ENCODE measurements at places on chromosomes 4 and X.

GRCh38 chrX:47514533-47515235 is 31.7 kb upstream of the ZNF41 start:
- no peak for DNase-seq

GRCh38 chr4:144611850-144612249 is 34.1 kb upstream of the HHIP start:
- DNase-seq = no peak

- DNase-seq = no peak
These were observed 185.4 kb downstream of the OR13H1 start for GRCh38 chrX:131729295-131729694.

DNA sequence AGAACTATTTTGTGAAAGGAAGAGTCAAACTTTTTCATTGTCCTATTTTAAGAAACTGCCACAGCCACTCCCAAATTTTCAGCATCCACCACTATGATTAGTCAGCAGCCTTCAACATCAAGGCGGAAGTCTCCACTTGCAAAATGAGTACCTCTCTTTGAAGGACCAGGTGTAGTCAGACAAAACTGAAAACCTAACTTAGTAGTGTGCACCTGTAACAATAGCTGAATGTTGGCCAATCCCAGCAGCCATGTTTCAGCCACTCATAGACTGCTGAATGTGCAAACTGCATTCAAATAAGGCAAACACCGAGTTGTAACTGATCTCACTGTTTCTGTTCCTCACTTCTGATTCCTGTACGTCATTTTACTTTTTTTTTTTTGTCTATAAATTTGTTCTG is 341.1 kb downstream of the IL15 start:
- DNase-seq = peak; percentile 0

DNA sequence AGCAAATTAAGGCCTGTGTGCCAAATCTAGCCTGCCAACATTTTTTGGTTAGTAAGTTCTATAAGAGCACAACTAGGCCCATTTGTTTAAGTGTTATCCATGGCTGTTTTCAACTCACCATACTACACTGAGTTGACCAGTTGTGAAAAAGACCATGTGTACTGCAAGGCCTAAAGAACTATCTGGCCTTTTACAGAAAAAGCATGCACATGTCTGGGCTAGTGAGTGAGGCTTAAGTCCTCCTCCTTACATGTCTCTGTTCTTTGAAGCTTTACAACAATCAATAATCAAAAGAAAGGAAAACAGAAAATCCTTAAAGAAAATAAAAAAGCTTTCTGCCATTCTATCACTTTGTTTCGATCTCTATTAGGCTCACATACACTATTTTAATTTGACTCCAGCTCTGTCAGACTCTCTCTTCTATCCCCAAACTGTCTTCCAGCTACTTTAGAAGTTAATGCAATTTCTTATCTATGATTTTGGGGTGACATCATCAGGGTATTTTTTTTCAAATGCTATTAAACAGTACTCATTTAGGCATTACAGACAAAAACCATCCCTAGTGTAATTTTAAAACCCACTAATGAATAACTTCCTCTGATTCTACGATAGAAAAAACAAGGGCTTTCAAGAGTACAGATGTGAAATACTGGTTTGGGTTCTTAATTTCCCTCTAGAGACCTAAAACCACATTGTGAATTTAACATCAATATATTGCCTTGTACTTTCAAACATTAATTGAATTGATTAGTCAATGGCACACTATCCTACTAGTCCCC is 161.8 kb downstream of the MAB21L2 start:
- no peak for DNase-seq

Data from GM12864 (cell line).